ENCODE measurements at places on chromosomes 6 and 20.
A peak's percentile ranks its signal among the peaks of the same experiment; 100 is the strongest.

- no peak for DNase-seq
Measured at GRCh38 chr6:78883651-78884050, 16.3 kb downstream of the IRAK1BP1 start.

DNA sequence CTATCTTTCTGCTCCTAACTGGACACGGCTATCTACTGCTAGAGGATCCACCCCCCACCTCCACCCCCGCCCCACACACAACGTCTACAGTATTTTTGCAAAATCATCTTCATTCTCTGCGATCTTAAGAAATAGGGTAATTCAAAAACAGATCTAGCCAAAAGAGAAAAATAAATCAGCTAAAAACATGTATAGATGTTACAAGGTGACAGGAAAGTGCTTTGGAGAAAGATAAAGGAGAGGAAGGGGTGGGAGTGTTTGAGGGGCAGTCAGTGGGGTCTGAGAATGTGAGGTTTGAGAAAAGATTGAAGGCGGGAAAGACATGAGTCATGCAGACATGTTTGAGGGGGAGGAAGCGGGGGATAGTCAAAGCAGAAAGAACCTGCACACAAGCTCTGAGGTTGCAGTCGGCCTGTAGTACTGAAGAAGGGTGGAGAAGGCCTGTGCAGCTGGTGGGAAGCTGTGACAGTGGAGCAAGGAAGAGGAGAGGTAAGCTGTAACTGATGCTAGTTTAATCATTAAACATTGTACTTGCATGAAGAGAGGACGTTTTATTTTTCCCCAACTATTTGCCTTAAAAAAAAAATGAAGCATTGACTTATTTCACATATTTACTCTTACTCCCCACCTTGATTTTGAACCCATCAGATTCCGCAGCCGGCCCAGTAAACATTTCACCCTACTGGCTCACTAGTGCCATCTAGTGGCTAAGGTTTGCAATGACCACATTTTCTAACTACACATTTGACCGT is 332.6 kb downstream of the ADGRB3 start:
- DNase-seq, result peak; percentile 60

DNA sequence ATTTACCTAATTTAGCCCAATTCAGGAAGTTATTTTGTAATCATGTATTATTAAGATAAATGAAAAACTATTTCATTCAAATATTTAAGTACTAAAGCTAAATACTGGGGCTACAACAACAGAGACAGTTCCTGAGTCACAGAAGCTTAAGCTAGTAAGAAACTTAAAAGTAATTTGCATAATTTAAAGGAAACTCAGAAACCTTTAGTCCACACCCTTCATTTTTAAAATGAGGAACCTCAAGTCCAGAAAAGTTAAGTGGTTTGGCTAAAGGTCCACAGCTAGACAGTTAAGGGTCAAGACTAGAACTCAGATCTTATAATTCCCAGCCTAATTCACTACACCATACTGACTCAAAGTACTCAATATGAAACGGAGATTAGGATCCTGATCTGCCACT is 7.2 kb downstream of the LMBRD1 start:
- DNase-seq, result no peak

- no peak for DNase-seq
Measured at GRCh38 chr20:23241416-23241815, 109.2 kb upstream of the NXT1 start.

DNA sequence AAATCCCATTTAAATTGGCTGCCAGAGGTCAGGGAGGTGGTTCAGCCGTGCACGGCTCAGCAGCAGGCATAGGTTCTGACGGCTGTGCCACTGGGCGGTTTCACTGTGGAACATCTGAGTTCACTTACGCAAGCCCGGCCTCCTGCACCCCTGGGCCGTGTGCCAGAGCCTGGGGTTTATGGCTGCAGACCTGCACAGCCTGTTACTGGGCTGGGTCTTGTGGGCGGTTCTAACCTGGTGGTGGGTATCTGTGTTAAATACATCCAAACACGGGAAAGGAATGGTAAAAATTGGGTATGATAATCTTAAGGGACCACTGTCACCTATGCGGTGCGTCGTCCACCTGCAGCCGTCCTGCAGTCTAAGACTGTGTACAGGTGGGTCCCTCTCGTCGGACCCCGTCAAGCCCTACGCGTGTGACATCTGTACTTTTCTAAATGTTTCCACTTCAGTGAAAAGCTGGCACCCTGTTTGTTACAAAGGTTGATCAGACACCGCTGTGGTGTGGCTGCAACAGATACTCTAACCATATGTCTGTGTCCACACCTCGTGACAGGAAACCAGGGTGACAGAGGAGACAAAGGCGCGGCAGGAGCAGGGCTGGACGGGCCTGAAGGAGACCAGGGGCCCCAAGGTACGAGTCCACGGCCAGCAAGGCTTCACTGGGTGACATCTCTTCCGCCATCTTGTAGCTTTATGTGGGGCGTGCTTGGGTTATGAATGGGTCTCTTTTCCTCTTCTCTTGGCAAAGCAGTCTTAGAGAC is 21.5 kb downstream of the COL9A3 start:
- DNase-seq, result no peak

DNA sequence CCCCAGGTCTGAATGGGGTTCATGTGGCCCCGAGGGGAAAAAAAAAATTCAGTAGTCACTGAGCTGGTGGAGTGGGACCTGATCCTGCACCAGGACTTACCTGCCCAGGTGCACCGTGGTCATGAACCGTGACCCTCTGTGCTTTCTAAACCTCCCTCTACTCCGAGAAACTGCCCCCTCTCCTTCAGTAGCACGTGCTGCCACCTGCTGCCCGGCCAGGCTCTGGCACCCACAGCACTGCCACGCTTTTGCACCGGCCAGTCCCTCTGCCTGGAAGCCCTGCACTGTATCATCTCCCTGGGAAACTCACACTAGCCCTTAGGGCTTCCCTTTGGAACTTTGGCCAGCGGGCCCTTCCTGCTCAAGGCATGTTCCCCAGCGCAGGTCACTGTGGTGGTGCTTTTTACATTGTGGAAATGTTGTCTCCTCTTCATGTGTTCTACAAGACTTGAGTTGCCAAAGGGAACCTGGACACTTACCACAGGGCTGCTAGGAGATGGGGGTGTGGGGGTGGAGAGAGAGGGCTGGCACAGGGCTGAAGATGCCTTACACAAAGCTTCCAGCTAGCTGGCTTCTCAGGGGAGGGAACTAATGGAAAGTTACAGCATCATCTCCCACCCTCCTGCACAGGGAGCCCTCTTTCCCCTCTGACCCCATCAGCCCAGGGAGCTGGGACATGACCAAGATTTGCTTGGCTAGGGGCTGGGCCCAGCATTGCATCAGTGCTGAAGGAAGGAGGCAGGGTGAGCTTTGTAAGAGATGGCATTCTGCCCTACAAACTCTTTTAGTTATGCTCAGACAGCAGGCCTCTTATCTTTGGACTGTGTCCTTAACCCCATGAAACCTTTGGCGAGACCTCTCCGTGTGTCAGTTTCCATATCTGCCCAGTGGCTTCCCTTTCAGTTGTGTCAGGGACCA is 2.5 kb upstream of the PTPRT start:
- DNase-seq, result no peak

- DNase-seq, result peak; percentile 66
Measured at GRCh38 chr6:43263314-43264178, 20.3 kb downstream of the TTBK1 start.

GRCh38 chr6:32288426-32288825 is 64.6 kb upstream of the NOTCH4 start:
- DNase-seq, result no peak

- no peak for DNase-seq
Measured at GRCh38 chr6:110897433-110897832, 22.8 kb downstream of the AMD1 start.

GRCh38 chr6:72739368-72739779 is 117.5 kb downstream of the KCNQ5 start:
- DNase-seq, result no peak

GRCh38 chr6:46734867-46735719 is at the start of gene PLA2G7:
Gene PLA2G7, minus strand, starts transcription at chr6:46735375. Its CDS starts 12,484 bp downstream, at chr6:46722891.
- peak; percentile 5 for DNase-seq

DNA sequence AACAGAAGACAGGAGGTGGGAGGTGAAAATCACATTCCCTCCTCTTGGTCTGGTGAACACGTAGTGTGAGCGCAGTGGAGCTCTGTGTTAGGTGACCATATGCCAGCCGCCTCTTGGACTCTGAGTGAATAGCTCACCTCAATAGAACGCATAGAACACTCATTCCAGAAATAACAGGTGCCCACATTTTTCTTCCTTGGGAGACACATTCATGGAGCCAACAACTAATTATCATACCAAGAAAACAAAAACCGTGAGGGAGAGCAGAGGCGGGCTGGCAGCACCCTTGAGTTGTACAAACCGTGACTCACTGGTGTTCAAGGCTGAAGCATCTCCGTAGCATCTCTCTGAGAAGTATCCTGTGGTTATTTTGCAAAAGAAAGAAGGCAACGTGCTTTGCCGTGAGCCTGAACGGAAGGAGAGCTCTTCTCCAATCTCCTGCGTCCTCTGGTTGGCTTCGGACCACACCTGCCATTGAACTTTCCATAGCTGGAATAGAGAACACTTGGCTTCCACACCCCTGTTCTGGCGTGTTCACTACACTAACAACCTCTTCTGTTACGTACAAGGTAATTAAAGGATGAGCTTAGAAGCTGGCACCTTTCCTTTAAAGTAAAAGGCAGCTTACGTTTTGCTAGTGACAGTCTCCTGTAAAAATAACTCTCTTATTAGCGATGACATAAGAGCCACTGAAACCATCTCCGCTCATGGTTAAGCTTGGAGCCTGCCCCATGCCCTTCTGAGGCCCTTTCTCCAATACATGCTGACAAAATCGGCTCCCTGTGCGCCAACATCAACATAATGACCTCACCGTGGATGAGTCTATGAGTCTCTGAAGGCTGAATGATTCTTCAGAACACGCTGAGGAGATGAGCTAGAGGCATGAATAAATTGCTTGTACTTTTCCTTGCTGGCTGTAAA is 30.2 kb upstream of the SGK1 start:
- peak; percentile 93 for DNase-seq

- DNase-seq, result no peak
Measured at GRCh38 chr20:8755340-8756118, 313.4 kb upstream of the PLCB4 start.

DNA sequence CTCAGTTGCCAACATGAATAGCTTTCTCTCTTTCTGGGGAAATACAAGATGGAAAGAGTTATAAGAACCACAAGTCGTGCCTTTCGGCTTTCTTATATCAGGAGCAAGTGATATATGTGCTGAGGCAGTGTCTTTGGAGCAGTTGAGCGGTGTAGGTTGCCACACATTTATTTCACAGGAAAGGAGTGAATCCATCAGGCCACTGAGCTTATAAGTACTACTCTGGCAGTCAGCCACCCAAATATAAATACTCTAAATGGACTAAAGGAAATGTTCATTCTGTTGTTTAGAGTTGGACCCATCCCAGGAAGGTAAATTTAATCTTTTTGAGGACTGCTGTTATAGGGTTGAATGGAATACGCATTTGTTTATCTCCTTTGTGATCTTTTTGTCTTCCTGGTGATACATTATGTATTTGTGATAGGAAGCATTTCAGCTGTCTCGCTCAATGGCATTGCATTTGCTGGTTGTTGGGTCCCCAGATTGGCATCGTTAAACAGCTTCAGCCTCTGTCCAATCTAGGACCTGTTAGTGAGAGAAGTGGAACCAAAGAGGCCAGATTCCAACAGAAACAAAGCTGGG is 139.7 kb downstream of the SOBP start:
- DNase-seq, result no peak

DNA sequence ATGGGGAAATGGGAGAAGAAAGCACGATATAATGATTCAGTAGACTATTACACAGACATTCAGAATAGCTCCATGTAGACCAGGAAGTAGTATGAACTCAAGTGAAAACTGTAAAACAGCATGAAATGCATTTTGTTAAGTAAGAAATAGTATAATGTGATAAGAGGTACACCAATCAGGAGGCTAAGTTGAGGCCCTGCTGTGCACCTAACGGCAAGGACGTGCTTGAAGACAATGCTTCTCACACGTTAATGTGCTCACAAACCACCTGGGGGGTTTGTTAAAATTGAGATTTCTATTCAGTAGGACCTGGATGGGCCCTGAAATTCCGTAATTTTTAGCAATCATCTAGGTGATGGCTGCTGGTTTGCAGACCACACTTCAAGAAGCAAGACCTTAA is 178.9 kb upstream of the SULF2 start:
- DNase-seq, result no peak
